ENCODE measurements at places on chromosomes 12 and 14.

- DNase-seq: no peak
Measured at GRCh38 chr14:29928117-29928640, 532 bp upstream of the PRKD1 start.

- peak; percentile 56 for DNase-seq
Measured at GRCh38 chr12:48999371-49000131, at the start of gene DDN. TSS of gene DDN (minus strand) at chr12:48999375. CDS start at chr12:48999287, 88 bp downstream.

DNA sequence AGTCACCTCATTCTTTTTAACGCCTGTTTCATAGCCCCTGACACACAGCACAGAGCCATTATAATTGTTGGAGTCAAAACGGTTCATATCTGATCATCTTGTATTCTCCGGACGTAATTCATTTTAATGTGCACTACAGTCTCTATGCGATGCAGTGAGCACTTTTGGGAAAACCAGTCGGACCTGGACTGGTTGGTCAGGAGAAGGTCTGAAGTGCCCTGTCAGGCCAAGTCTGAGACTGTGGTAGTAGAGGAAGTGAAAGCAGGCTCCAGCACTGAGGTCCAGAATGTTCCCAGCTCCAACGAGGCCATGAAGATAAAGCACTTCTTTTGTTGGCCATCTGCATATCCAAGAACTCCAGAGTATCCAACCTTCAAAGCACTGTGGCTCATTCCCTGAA, 117.1 kb upstream of the NCOR2 start:
- DNase-seq: no peak

- no peak for DNase-seq
Measured at GRCh38 chr14:45332360-45332988, 79.5 kb upstream of the MIS18BP1 start.

- DNase-seq: no peak
Measured at GRCh38 chr14:36068777-36069534, 107.6 kb downstream of the PTCSC3 start.

DNA sequence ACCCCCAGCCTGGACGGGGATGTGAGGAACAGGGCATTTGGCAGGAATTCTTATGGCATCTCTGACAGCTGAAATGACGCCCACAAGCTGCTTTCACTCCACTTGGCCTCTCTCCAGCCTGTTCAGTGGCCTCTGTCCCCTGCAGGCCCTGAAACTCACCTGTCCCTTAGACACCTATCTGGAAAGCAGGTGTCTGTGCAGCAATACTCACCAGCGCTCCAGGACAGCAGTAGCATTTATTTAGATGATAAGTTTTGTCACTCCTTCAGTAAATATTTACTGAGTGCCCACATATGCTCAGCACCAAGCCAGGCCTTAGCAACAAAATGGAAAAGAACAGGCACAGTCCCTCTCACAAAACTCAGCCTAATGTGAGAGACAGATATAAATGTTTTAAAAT, 311.1 kb upstream of the FKBP4 start:
- DNase-seq: no peak

DNA sequence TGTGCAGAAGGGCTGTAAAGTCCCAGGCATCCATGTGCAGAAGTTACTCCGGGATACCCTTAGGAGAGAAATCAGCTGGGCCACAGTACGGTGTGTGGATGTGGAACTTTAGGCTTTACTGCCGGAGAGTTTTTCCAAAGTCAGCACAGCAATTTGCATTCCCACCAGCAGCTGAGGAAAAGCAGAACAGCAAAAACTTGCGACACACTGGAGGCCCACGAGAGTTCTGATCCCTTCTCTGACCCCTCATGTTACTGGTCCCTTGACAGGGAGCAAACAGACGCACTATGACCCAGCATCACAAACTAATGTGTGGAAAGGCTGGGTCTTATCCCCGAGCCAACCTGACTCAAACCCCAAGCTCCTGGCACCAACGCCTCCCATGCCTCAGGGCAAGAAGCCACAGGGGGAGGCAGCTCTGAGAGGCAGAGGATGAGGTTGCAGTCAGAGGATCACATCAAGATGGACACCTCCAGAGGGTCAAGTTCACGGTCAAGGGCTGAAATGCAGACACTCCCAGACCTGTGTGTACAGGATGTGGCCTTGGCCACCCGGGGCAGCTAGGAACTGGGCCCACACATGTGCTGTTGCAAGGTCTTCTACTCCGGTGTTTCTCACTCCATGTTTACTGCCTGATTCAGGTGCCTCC, 38.6 kb downstream of the CCDC88C start:
- DNase-seq: no peak

DNA sequence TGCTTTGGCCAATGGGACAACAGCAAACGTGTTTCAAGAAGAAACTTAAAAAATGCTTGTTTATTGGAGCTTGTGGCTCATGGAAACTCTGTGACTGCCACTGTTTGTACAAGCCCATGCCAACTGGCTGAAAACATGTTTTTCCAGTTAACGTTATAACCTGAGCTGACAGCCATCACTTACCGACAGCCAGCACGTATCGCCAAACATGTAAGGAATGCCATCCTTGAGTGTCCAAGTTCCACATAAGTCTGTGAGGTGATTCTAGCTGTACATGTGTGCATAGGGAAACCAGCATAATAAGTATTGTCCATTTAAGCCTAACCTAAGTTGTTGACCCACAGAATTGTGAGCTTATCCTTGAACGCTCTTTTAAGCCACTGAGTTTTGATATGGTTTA, 596.9 kb downstream of the TRHDE start:
- no peak for DNase-seq

DNA sequence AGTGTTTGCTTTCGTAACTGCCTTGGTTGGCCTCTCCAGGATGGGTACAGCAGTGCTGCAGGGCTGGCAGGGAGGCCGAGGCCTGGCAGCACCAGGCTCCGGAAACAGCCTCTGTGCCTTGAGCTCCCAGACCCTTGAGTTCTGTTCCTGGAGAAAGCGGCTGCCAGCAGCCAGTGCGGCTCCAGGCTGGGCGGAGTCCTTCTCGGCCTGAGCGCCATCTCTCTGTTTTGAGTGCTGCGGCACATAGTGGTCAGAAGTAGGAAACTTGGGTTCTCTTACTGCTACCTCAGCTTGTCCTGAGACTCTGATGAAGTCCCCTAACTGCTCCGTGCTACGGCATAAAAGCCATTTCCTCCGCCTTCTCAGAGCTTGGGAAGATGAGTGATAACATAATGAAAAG, 65.9 kb downstream of the KCNA1 start:
- no peak for DNase-seq

DNA sequence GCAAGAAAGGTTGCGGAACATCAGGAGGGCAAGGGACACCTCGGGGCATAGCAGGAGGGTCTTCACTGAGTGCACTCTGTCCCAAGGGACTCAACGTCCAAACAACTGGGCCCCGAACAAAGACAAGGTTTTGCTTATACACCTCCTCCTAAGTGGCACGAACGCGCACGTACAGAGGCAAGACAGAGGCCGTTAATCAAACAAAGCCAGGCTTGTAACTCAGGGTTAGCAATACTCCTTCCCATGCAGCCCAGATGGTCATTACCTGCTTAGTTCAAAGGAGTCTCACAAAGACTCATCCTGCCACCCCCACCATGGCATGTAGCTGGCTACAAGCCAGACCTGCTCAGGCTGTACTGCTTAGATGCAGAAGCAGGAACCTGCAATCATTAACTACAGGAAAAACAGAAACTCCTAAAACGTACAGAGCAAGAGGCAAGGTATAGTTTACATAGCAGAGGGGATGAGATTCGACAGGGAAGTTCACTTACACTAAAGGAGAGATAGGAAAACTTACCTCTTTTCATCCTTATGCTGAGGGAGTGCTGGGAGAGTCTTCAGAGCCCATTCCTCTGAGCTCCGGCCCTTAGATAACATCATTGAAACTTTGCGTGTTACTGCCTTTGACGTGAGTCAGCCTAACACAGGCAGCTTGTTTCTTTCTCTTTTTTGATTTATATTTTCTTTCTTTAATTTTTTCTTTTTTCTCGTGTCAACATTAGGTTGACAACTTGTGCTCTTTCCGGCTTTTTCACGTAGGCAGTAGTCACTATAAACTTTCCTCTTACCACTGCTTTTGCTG, 1319.1 kb downstream of the TMEM121 start:
- peak; percentile 86 for DNase-seq

DNA sequence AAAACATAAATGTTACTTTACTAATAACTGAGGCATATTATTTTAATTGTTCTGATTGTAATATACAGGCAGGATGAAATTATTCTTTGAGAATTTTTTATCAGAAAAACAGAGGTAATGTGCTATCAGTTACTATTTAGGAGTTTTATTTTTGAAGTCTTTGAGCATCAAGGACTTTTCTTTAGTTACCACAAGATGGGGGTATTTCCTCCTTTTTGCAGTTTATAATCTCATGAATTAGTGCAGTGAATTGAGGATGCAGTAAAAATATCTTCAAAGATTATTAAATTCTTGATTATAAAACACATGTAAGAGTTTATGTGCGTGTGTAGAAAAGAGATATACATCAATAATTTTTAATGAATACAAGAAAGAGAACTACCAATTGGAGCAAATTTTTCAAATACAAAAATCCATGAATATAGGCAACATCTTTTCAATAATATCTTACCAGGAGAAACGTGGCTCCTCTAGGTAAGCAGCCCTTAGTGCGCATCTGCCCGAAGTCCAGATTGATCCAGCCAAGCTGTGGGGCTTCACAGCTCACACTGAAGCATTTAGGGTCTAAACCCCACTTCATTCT, 71.6 kb downstream of the ERGIC2 start:
- peak; percentile 1 for DNase-seq

- DNase-seq: no peak
Measured at GRCh38 chr12:46948936-46949545, 123.2 kb upstream of the SLC38A4 start.

- no peak for DNase-seq
Measured at GRCh38 chr12:91225316-91225715, 42.7 kb upstream of the DCN start.

GRCh38 chr14:103450416-103450815, 65.2 kb downstream of the MARK3 start:
- DNase-seq: no peak

DNA sequence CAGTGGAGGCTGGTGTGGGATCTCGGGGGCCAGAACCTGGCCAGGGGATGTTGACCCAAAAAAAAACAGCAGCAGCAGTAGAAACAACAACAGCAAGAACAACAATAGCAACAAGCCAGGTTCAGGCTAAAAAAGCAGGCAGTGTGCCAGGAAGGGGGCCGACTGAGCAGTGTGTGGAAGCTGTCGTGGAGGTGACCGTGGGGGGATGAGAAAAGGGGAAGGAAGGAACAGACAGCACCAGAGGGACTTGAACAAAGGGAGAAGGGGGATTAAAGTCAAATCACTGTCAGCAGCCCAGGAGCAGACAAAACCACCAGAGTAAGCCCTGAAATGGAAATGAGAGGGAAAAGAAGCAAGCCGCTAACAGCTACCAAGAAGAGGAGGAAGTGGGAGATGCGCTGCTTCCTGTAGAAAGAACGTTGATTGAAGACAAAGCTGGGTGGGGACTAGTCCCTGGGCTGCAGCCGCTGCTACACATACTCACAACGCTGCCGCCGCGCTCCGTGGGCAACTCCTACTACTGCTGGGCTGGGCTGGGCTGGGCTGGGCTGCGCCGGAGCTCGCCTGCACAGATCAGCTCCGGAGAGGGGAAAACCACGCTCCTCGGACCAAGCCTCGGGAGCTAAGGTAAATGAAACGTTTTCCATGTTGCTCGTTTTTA, at the start of gene GNG2:
Gene GNG2 (plus strand): TSS at position 449 of the 661 bp plus-strand sequence. CDS start 90,067 bp downstream, outside the sequence.
- peak; percentile 60 for DNase-seq

DNA sequence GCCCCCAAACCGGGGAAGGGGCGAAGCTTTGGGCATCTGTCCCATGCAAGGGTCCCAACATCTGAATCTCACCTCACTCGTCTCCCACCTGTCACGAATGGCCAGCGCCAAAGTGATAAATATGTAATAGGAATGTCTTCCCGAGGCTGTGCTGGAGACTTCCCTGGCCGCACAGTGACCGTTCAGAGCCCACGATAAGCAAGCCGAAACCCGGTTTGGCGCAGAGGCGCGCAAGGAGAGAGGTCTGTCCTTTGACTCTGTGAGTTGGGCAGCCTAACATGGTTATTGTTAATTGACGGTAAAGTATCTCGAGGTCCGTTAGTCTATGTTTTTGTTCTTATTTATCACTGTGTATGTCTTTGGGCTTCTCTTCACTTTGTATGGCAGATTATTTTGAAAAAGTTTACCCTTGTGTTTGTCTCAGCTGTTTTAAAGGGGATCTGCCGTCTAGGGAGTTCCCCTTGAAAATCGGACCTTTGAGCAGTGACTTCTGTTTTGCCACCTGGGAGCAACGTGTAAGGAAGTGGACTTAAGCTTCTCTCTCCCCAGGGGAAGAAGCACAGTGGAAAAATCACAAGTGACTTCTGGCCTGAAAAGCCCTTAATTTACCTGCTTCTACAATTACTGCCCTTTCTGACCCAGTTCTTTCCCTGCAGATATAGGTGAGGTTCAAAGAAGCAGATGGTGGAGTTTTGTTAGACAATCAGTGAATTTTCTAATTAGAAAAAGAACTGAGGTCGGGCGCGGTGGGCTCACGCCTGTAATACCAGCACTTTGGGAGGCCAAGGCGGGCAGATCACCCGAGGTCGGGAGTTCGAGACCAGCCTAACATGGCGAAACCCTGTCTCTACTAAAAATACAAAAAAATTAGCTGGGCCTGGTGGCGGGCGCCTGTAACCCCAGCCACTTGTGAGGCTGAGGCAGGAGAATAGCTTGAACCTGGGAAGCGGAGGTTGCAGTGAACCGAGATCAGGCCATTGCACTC, 1.1 kb upstream of the TM9SF1 start:
- DNase-seq: peak; percentile 52

DNA sequence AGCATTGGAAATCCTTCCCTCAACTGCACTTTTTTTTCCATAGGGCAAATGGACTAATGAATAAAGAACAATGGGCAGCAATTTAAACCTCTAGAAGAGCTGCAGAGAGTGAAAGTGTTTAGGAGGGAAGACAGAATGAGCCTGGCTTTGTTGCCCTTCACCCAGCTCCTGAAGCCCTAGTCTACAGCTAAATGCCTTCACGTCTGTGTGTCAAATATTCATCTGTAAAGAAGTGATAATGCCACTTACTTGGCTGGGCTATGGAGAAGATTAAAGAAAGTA, 45.6 kb downstream of the FLRT2 start:
- DNase-seq: no peak

- DNase-seq: peak; percentile 52
Measured at GRCh38 chr12:98644433-98644711, 216 bp downstream of the IKBIP start.

DNA sequence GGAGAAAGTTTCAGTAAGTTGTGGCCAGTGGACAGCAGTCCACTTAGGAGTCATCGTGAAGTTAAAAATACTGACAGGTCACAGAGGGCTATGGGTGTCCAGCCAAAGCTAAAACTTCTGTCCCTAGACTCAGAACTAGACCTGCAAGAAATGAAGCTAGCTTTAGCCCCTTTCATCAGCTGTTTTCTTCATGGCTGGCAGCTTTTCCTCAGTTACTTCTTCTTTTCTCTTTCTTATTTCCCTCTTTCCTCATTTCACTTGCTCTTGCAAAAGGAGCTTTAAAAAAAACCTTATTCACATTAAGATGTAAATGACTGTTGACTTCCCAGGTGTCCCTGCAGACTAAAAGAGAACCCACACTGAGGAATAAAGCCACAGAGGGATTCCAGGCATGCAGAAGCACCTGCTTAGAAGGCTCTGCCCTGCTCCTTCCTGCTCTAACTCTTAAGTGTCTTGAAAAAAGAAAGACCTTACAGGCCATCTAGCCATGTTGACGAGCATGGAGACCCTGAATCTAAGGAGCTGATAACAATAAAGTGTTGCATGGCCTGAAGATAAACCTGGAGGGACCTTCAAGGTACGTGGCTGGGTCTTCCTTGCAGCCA, 69.7 kb upstream of the CCND2 start:
- no peak for DNase-seq
